ENCODE measurements at places on chromosomes 1 and 21.

- no peak for DNase-seq
These were observed 13.2 kb upstream of the MYOG start for GRCh38 chr1:203098914-203099520.

- no peak for DNase-seq
These were observed 1.6 kb downstream of the TENT5C start for GRCh38 chr1:117607471-117607870.

DNA sequence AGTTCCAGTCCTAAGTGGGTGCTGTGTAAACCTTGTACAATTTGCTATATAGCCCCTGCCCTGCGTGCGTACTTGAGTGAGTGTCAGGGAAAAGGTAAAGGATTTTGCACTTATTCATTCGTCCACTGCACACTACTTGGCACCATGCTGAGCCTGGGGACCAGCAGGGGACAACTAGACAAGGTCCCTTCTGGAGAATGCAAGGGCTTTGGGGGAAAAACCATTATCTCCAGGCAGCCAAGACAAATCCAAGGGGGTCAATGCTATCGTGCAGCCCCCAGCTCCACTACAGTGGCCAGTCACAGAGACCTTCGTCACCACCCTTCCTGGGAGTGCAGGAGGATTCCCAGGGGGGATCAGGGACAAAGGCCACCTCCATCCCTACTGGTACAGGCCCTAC, 39.7 kb downstream of the MATN1 start:
- DNase-seq: no peak

DNA sequence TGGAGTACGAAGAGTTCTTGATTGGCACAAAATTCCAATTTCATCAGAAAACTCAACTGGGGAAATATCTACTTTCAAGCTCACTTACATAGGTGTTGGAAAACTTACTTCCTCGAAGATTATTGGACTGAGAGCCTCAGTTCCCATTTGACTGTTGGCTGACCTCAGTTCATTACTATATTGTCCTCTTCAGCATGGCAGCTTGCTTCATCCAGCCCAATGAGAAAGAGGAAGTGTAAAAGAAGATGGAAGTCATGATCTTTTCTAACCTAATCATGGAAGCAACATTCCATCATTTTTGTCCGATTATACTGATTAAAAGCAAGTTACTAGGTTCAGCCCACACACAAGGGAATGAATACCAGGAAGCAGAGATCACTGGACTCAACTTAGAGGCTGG, 49.4 kb downstream of the HSD3B1 start:
- DNase-seq: no peak

DNA sequence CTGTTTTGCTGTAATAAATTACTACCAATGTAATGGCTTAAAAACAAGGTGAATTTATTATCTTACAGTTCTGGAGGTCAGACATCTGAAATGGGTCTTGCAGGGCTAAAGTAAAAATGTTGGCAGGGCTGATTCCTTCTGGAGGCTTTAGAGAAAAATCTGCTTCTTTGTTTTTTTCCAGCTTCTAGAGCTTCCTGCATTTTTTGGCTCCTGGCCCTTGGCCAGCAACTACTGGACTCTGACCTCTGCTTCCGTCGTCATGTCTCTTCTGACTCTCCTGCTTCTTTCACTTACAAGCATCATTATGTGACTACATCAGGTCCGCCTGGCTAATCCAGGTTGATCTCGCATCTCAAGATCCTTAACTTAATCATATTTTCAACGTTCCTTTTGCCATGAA, 350.9 kb downstream of the S1PR1 start:
- DNase-seq: no peak

DNA sequence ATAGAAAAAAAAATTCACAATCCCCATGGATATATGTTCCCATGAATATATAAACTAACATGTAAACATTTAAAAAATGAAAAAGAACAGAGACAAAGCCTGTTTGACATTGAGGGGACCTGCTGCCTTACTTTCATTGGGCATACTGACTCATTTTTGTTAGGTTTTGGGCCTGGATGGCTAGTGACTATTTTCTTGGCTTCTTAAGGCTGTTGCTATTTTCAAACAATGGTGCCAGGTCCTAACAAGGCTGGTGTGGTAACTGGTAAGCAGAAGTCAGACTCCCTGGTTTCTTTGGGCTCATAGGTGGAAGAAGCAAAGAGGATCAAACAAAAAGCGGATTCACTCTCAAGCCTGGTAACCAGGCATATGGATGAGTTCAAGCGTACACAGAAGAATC, 51.0 kb downstream of the LAMC2 start:
- no peak for DNase-seq

- no peak for DNase-seq
These were observed 15.9 kb upstream of the GALNT2 start for GRCh38 chr1:230050973-230051735.

DNA sequence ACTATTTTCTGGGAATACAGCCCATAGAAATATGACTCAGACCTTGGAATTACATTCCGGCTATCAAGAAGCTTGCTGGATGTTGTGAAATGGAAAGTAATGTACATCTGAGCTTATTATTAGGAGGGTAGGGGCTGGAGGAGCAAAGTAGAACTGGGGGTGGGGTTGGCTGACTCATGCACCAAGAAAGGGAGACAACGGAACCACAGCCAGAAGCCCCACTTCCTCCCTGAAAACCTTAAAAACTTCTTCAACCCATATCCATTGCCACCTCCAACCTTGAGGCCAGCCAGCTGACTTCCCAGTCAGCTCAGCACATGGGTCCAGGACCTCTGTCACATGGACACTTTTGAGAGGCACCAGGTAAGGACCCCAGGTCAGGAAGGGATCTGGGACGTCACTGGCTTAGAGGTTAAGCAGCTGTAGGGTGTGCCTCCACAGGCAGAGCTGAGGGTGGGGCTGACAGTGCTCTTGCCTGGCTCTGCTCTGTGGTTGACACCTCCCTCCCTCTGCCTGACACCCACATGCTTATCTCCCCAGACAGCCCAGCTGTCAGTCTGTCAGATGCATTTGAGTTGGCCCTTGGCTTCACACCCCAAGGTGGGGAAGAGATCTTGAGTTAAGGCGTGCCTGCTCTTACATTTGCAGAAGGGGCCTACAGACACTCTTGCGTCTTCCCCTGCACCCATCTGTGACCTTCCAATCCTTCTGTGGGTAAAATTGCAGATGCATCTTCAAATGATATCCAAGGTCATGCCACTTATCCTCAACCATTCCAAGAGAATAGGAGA, 5.7 kb upstream of the ZNF683 start:
- DNase-seq: no peak

GRCh38 chr1:100622037-100622436, 84.1 kb downstream of the GPR88 start:
- DNase-seq: no peak

- no peak for DNase-seq
These were observed 64.6 kb upstream of the FMN2 start for GRCh38 chr1:240027059-240027462.

- no peak for DNase-seq
These were observed 256.5 kb downstream of the PAPPA2 start for GRCh38 chr1:176719447-176719846.

DNA sequence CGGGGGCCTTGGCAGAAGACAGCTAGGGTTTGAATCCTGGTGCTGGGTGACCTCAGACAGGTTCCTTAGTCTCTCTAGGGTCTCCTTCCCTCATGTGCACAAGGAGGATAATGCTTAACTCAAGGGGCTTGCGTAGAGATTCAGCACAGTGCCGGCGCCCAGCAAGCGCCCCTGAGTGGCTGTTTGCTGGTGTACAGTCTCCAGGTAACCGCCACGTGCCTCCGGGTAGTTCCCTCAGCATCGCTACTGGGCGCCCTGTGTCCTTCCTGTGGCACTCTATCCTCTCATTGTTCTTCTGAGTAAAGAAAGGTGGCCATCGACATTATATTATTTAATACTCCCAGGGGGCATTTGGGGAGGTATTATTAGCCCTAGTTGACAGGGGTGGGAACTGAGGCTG, 80.9 kb downstream of the NENF start:
- DNase-seq: no peak

GRCh38 chr1:117575586-117576225, 30.1 kb upstream of the TENT5C start:
- no peak for DNase-seq

DNA sequence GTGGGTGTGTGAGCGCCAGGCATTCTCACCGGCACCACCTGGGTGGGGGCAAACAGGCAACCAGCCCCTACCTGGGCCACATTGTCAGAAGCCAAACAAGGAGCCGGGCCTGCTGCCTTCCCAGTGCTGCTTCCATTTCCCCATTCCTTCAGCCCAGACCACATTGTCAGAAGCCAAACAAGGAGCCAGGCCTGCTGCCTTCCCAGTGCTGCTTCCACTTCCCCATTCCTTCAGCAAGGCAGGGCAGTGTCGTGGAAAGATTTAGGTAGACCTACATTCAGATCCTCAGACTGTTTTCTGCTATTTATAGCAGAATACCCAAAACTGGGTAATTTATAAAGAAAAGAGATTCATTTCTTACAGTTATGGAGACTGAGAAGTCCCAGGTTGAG, 47.0 kb upstream of the EFHD2 start:
- DNase-seq: no peak

- no peak for DNase-seq
These were observed 96.6 kb downstream of the LRIG2 start for GRCh38 chr1:113169591-113169990.

GRCh38 chr1:84888753-84889152, 4.3 kb downstream of the LPAR3 start:
- no peak for DNase-seq
